Neural crest cell (in vitro differentiated cells): ENCODE measurements at places on chromosomes 11 and 22.
A peak's percentile ranks its signal among the peaks of the same experiment; 100 is the strongest.

- DNase-seq = no peak
Observed at GRCh38 chr11:114027391-114027790, 32.1 kb upstream of the ZBTB16 start.

DNA sequence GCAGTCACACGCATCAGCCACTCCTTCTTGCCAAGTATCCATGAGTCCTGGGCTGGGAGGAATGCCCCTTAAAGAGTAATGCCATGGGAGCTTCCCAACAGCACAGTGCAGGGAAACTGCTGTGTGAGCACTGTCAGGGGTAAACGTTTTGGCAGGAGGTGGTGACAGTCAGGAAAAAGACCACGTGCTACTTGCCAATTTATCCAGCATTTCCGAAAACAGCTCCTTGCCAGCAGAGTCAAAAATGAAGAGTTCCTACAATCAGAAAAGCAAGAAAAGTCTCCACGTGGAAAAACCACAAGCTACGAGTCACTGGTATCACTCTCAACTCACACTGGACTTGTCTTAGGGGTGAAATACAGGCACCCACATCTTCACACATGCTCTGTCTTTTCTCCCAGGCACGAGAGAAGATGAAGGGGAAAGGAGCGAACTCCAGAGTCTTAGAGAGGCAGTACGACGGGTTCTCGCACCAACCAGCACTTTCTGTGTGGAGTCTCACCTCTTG, 9.9 kb downstream of the IFT27 start:
- DNase-seq = no peak

DNA sequence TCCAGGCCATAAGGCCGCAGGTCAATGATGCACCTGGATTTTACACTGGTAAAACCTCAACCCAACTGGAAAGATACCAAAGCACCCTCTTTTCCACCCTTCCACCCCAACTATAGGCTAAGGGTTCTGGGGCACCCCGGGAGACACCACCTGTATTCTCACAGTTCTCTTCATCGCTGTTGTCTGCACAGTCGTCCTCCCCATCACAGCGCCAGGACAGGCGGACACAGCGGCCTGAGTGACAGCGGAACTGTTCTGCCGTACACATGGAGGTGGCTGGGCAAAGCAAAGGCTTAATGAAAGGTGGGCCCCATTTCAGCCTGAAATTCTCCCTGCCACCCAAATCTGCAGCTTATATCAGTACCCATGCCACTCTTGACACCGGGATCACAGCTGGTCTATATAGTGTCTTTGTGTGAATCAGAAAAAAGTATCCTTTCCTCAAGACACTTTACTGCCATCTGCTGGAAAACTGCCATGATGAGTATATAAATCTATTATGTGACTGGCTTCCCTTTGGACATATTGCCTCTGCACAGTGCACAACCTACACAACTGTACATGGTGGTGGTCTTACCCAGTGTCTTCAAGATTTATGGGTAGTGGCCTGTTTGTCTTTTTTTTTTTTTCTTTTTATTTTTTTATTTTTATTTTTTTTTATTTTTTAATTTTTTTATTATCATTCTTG, 21.5 kb downstream of the LRP4 start:
- DNase-seq = no peak

DNA sequence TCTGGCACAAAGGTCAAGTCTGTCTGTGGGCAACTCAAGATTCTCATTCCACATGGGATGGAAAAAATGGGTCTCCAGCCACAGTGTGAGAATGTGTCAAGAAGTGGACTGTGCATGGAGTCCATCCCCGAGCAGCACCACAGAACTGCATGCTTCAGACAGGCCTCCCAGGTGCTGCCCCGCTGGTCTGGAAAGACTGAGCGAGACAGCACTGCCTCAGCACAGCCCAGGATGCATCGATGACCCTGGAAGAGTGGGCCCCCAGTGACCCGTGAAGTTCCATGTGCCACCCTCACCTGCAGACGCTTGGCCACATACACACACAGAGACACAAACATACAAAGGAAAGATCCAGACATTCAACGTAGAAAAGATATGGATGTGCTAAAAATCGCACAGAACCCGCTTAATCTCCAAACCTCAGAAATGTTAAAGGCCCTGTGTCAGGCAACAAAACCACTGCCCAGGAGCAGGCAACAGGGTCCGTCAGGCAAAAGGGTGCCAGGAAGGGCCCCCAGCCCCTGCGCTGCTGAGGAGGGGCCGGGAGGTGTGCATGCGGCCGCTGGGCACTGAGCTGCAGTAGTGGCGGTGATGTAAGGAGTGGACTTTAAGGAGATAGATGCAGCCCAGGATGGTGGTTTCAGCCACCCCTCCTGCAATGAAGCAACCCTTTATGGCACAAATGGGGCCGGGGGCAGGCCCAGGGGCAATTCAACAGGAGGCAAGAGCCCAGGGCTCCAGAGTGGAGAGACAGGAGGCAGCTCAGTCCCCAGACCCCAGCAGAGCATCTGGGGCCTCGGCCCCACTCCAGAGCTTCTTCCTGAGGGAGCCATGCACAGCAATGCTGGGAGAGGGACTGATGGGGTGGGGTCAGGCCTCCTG, 84.7 kb downstream of the DGCR2 start:
- no peak for DNase-seq

DNA sequence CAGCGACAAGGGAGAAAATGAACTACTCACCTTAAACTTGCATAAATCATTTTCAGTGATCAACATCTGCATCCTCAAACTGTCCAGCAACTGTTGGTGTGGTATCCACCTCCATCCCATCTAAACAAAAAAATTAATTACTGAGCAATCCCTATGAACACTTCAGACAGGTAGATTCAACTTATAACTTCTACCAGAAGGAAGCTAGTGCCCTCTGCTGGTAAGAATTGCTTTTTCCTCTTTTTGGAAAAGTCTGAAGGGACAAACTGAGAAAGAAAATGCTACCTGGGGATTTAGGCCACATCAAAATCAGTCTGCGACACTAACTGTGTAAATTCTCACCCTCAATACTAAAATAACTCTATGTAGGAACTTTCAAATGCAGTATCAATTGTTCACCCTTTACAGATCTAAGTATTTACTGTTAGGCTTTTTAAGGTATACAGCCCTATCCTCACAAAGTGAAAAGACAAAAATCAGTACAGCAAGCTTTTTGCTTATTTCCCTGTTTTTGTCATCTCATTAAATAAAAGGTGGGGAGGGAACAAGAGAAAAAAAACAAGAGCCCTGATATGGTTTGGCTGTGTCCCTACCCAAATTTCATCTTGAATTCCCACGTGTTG, 17.9 kb downstream of the CLNS1A start:
- peak; percentile 18 for DNase-seq
